ENCODE measurements at places on chromosomes 11 and 22.

GRCh38 chr22:19816372-19817119 is 38.1 kb downstream of the GNB1L start:
- no peak for DNase-seq

DNA sequence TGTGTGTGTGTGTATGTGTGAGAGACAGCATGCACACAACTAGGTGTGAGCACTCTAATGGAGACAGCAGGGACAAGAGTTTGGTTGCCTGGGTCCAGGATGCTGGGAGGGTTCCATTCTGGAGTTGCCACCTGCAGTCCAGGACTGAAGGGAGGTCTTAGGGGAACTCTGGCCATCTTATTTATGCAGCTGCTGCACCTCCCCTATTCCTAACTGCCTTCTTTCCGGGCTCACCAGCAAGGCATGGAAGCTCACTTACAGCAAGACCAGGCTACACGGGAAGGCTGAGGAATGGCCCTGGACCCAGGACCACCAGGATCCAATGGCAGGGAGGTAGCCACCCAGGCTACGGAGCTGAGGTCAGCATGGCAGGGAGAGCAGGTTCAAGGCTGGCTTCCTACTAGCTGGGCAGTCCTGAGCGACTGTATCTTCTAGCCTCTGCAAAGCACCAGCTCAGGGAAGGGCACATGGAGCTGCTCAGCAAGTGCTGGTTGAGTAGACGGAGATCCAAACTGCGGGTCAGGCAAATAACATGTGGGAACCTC is 42.2 kb upstream of the B3GAT1 start:
- no peak for DNase-seq

- no peak for DNase-seq
Observed at GRCh38 chr22:40580631-40581030, 55.9 kb downstream of the MRTFA start.

- DNase-seq: peak; percentile 37
Observed at GRCh38 chr22:41021613-41022454, 70.6 kb upstream of the EP300 start.

GRCh38 chr22:24247011-24247507 is 2.2 kb upstream of the GGT5 start:
- peak; percentile 50 for DNase-seq

DNA sequence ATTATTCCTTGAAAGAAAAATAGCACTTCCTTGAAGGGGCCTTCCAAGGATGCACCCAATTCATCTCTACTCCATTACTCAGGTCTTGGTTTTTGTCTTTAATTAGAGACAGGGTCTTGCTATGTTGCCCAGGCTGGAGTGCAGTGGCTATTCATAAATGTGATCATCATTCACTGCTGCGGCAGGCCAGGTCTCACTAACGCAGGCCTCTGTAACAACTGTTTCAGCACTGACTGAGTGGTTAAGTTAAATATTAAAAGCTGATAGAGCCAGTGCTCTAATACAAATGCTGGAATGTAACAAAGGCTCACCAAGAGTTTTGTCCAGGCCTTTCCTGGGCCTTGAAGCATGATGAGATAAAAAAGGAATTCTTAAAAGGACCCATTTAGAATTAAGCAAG is 61.4 kb upstream of the GNAZ start:
- no peak for DNase-seq

GRCh38 chr22:46008836-46009596 is 32.1 kb upstream of the WNT7B start:
- no peak for DNase-seq

DNA sequence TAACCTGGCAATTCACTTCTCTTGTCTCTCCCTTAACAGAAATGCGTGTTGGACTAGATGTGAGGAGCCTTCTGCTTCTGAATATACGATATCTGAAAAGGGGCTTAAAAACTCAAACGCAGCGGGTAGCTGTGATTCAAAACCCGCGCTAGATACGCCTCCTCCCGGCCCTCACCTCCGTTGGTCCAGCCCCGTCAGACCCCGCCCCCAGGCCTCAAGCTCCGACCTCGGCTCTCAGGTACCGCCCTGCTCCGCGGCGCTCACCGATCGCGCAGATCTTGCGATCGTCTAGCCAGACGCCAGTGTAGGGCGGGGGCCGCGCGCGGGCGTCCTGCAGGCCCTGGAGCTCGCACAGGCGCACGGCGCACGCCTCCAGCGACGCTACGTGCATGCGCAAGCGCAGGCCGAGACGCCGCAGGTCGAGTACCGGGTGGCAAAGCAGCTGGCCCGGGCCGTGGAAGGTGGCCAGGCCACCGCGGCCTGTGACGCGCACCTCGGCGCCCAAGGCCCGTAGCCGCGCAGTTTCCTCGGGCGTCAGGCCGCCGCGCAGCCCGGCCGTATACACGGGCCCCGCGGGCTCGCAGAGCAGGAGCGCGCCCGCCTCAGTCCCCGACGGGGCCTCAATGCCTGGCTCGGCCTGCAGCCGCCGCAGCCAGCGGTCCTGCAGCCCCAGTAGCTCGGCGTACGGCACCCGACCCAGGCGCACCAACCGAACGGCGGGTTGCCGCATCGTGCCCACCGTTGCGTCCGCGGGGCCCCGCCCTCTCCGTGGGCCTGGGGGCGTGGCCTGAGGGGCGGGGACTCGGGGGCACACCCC is at the start of gene LIPT2:
Gene LIPT2 (minus strand): TSS at position 751 of the 817 bp plus-strand sequence. CDS start 21 bp downstream, at position 730.
- peak; percentile 99 for DNase-seq

DNA sequence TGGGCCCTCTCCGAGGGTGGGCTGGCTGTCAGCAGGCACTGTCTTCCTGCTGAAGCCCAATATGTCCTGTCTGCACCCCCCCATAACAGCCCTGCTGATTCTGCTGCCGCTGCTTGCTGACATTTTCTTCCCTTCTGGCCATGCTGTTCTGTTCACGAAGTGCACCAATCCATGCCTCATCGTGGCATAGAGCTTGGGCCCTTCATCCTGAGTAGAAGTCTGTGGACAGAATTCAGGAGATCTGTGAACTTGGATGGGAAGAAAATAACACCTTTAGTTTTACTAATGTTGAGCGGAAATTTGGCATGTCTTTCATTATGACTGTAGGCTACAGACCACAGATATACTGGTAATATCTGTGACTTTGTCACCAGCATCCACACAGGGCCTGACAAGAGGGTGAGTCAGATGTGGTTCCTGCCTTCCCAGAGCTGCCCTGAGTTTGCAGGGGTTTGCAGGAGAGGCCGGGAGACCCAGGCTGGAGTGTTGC is 14.1 kb upstream of the KIAA0930 start:
- no peak for DNase-seq

DNA sequence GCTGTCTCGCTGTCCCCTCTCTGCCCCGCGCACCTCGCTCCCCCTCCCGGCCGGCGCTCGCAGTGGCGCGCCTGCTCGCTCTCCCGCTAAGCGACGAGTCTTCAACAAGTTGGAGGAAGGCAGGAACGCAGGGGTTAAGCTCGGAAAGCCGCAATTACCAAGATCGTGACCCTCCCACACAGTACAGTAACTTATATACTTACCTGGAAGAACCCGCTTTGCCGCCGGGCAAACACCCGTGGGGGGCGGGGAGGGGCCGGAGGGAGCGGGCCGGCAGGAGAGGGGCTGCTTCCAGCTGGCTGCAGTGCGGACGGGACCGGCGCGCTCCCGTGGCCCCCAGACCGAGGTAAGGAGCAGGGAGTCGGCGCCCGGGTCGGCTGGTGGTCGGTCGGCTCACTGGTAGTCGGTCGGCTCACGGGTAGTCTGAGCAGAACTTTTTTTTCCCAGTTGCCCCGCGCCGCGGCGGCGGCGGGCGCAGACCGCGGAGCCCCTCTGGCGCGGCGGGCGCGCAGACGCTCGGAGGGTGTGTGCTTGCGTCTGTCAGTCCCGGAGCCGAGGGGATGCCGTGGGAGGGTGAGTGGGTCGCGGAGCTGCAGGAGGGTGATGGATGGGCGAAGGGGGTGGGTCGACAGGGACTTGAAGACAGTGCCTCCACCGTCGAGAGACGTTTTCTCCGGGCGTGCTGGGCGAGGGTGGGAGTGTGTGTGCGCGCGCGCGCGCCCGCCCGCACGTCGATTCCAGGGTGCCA is 101.2 kb upstream of the HSD17B12 start:
- no peak for DNase-seq

GRCh38 chr11:132904091-132904490 is 628.2 kb downstream of the OPCML start:
- no peak for DNase-seq

DNA sequence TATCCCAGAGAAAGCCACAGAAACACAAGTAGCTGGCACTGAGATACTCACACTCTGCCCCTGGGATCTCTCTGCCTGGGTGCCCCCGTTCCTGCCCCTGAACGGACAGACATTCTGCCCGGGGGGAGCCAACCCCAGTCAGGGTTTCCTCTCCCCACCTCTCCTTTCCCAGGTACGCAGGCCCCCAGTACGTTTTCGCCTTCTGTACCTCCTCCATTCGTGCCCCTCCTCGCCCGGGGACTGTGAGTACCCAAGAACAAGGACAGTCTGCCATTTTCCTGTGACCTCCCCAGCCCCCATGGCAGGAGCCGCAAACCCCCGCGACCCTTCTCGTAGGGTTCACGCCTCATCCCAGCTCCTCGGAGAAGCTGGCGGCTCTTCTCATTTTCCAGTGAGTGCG is 29.1 kb upstream of the ELFN2 start:
- no peak for DNase-seq

- DNase-seq: no peak
Observed at GRCh38 chr11:20488352-20488751, 100.8 kb downstream of the PRMT3 start.

DNA sequence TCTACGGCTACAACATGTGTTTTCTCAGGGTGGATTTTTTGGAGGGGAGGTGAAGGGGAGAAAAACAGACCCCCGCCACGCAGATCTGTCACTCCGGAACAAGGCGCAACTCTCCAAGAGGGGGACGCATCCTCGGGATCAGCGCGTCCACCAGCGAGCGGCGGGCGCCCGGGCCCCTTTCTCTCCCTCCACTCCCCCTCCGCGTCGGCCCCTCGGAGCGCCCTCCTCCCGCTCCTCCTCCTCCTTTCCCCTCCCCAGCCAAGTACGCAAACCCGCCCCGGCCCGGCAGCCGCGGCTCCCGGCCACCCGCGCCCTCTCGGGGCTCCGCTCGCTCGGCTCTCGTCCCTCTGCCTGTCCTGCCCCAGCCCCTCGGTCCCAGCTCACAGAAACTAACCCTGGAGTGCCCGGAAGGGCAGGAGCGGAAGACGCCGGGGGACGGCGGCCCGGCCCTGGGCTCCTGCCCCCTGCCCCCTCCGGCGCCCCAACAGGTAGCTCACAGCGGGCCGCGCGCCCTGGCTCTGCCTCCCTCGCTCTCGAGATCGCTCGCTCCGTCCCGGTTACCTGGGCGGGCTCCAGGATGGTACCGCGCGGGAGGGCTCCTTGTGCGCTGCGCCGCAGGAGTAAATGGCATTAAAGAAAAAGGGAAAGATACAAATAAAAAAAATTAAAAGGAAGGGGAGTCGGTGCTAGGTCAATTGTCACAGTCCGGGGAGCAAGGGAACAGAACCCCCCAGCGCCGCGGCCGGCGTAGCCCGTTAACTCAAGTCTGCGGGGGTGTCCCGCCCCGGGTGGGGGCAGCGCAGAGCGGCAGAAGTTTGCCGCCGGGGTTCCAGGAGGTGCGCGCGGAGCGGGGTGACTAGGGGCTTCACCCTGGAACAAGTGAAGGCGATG is 131.4 kb upstream of the C11orf58 start:
- no peak for DNase-seq

- no peak for DNase-seq
Observed at GRCh38 chr22:23695571-23696325, 4.9 kb downstream of the RGL4 start.

DNA sequence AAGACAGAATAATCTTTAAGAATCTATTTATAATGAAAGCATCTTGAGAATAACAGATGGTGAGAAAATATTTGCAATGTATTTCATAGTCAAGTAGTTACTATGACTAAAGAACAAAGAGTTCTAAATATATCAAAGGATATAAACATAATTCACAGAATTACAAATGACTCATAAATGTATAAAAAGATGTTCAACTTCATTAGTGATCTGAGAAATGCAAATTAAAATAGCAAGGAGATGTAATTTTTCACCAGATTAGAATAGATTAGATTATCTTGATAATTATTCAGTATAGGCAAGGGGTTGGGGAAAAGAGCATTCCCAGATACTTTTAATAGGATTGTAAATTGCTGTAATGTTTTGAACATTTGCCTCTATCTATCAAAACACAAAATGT is 30.1 kb upstream of the PAMR1 start:
- no peak for DNase-seq

DNA sequence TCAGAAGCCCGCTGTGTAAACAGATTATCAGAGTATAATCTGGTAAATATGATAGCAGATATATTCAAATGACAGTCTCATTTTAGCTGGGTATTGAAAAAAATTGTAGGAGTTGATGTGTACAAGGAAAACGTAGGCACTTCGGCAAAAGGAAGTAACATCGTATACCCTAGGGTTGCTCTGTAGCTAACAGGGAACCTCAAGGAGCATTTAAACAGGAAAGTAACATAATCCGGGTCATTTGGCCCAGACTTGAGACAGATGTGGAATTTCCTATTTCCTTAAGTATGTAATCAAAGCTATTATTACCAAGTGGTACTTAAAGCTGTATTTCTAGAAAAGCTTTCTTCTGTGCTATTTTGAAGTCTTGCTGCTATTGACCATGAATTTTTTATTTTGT is 215.6 kb downstream of the DDX10 start:
- peak; percentile 66 for DNase-seq

- no peak for DNase-seq
Observed at GRCh38 chr22:27063841-27064240, 406.5 kb downstream of the MIAT start.

DNA sequence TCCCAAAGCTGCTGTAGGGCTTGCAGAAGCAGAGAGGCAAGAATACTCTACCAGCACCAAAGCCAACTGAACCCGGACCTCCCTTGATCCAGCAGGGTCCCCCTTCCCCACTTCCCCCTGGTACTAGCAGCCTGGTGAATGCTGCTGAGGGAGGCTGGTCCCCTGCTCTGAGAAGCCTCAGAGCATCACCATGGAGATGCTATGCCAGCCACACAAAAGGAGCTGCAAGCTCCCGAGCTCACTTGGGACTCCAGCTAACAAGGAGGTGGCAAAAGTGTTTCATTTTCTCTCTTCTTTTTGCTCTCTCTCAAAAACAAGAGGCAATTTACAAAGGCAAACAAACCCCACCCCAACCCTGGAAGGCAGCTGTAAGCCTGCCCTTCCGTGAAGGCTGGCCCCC is 509.8 kb downstream of the BUD13 start:
- DNase-seq: no peak

DNA sequence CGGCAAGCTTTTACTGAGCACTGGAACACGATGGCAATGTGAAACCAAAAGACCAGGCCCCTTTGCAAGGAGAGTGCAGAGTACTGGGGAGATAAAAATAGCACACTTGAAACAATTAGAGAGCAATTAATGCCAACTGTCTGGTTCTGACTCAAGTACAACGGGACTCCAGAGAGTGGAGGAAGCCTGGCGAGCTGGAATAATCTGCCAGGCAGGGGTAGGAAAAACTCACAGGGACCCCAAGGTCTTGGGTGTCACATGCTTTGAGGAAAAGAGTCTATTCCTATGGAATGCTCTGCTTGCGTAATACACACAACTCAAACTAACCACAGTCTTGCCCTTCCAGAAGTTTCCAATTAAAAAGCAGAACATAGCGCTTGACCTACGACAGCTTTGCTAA is 113.0 kb upstream of the CLMP start:
- peak; percentile 26 for DNase-seq

DNA sequence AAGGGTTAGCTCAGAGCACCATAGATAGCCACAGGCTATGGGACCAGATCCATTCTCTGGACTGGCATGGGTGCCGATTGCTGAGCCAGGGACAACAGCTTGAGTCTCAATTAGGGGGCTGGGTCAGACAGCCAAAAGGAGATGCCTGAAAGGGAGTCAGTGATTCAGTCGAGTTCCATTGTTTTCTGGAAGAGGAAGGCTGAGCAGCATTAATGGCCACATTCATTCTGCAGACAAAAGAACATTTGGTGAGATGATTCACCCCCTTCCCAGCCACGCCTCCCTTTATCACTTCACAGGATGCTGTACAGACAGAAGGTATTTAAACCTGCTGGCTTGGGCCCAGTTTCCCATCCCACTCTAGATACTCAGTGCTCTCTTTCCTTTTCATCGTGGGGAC is 131.9 kb downstream of the ADAMTS15 start:
- peak; percentile 69 for DNase-seq

All from choroid plexus epithelial cell (primary cell).